Mesenchymal stem cell (in vitro differentiated cells and primary cell): ENCODE measurements at places on chromosomes 5 and 9.

GRCh38 chr5:44833249-44833648, 24.5 kb downstream of the MRPS30 start:
- no peak for DNase-seq

- no peak for DNase-seq
These were observed 28.6 kb downstream of the RASGEF1C start for GRCh38 chr5:180180421-180180820.

DNA sequence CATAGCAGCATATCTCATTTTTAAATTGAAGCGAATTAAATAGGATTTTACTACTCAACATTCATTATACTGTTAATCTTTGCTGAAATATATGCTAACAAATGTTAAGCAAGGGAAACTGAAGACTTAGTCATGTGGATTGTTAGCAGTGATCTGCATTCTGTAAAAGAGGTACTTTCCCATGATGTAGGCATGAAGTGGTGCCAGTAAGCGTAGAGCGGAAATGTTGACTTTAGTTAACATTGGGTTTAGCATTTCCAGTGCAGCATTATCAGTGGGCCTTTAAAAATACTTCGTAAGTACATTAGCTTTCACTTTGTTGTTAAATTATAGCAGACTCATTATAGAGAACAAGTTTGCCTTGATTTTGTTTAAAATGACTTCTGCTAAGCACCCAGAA, 130.3 kb downstream of the CDC42SE2 start:
- no peak for DNase-seq

GRCh38 chr5:117131876-117132275, 557.3 kb upstream of the SEMA6A start:
- peak; percentile 6 for DNase-seq

DNA sequence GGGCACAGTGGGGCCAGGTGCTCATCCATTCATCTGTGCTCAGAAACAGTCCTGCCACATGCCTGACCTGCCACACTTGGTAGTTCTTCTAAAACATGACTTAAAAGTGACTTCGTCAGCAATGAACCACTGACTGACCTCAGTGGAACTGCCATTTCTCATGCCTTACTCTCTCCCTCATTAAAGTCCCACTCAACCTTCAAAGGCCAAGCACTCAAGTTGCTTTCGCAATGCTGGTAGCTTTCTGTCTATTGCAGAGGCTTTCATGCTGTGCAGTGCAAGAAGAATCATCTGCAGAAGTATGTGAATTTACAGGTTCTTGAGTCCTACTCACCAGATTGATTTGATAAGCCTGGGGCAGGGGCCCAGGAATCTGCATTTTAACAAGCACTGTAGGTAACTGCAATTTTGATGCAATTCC, 23.9 kb downstream of the B4GALT1 start:
- DNase-seq, result peak; percentile 92

- no peak for DNase-seq
These were observed 13.0 kb upstream of the PLIN2 start for GRCh38 chr9:19140259-19140658.

GRCh38 chr5:77102549-77102948, 15.5 kb upstream of the ZBED3 start:
- no peak for DNase-seq

GRCh38 chr9:126147936-126148870, 178.4 kb upstream of the MVB12B start:
- DNase-seq, result no peak

DNA sequence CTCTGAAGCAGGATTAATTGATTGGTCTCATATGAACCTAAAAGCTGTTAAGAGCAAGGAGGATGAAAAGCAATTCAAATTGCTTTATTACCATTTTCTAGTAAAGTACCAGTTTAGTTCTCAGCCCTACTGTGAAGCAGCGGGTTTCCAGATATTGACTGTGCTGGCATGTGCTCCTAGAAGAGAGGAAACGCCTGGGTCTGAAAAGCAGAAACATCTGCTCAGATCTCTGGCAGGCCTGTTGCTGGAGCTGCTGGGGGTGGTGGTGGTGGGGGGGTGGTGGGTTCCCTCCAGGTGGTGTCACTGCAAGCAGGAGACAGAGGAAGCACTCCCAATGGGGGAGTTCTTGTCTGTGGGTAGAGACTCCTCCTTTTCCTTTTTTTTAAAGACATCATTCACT, 105.5 kb upstream of the ZNF462 start:
- DNase-seq, result no peak

GRCh38 chr9:114196117-114196516, 40.8 kb downstream of the COL27A1 start:
- DNase-seq, result no peak

DNA sequence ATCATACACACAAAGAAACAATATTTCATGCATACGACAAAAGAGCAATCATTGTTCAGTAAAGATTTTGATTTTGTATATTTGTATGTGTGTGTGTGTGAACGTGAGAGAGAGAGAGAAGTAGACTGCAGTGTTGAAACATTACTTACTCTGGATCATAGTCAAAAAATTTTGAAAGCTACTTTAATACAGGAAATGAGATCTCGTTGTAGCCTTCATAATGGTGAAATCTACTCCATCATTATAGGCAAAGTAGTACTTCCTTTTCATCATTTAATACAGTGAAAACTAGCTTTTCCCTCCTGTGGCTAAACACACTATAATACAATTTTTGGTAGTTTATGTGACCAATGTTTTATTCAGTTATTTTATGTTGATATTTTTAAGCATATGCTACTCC, 1427.7 kb upstream of the C9orf72 start:
- DNase-seq, result no peak

DNA sequence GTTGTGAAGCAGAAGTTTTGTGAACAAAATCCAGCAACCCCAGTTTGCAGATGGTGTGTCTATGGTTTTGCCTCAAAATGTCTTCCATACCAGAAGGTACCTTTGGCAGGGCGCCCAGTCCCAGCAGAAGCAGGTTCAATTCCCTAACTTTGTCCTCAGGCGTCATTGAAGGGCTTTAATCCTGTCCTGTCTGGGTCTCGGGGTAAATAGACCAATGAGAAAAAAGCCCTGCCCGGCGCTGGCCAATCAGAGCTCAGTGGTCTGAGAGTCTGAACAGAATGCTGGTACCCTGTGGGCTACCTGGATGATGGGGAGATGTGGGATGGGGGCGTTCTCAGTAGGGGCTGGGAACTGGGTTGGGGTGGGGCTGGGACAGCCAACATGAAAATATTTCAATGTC, 6.2 kb upstream of the ST6GALNAC4 start:
- no peak for DNase-seq
